ENCODE measurements at places on chromosomes 5 and 9.

GRCh38 chr9:1726993-1727759 lies 288.0 kb upstream of the SMARCA2 start:
- DNase-seq: no peak

- no peak for DNase-seq
These were observed 26.6 kb upstream of the GLDC start for GRCh38 chr9:6672118-6672517.

GRCh38 chr5:93151896-93152295 lies 429.1 kb downstream of the NR2F1-AS1 start:
- no peak for DNase-seq

GRCh38 chr9:10130061-10130675 lies 482.6 kb downstream of the PTPRD start:
- no peak for DNase-seq

GRCh38 chr5:7857926-7858632 lies 7.1 kb upstream of the CFAP90 start:
- no peak for DNase-seq

- DNase-seq: no peak
These were observed 51.4 kb upstream of the NEK6 start for GRCh38 chr9:124206391-124206790.

GRCh38 chr5:122844910-122845228 lies 544 bp upstream of the SNX24 start:
- DNase-seq: no peak

- no peak for DNase-seq
These were observed 222.9 kb downstream of the ARL15 start for GRCh38 chr5:54087436-54087835.

GRCh38 chr5:172885597-172886340 lies 51.7 kb downstream of the ERGIC1 start:
- no peak for DNase-seq

DNA sequence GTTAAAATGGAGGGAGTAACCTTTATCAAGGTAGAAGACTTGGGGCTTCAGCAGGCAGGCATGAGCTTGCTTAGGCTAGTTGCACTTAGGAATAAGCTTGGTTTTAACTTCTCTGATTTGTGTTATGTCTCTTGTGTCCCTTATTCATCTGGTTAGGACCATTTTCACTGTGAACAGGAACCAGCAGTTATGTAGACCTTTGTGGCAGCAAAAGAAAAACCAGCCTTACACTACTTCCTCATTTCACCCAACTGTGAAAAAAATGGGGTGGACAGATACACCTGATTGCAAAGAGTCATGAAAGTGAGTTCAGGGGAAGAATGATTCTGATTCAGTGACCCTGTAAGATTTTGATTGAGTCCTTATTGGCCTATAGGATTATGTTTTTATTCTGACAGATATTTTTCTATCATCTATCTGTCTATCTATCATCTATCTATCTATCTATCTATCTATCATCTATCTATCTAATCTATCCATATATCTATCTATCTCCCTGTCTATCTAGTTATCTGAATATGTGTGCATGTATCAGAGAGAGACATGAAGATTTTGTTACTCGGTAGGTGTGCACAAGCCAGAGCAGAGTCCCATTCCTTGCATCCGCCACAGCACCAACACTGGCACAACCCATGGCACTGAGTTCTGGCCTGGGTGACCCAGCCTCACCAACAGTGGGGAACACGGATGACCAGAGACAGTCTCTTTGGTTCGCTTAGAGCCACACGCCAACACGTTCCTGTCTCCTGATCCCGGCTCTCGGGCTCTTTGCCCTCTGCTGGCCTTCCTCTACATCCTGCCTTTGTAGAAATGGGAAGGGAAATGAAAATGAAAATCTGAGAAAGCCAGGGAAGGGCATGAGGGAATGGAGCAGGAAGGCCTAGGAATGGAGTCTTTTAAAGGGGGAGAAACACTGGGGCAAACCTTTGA lies 1.3 kb upstream of the ZNF366 start:
- no peak for DNase-seq

DNA sequence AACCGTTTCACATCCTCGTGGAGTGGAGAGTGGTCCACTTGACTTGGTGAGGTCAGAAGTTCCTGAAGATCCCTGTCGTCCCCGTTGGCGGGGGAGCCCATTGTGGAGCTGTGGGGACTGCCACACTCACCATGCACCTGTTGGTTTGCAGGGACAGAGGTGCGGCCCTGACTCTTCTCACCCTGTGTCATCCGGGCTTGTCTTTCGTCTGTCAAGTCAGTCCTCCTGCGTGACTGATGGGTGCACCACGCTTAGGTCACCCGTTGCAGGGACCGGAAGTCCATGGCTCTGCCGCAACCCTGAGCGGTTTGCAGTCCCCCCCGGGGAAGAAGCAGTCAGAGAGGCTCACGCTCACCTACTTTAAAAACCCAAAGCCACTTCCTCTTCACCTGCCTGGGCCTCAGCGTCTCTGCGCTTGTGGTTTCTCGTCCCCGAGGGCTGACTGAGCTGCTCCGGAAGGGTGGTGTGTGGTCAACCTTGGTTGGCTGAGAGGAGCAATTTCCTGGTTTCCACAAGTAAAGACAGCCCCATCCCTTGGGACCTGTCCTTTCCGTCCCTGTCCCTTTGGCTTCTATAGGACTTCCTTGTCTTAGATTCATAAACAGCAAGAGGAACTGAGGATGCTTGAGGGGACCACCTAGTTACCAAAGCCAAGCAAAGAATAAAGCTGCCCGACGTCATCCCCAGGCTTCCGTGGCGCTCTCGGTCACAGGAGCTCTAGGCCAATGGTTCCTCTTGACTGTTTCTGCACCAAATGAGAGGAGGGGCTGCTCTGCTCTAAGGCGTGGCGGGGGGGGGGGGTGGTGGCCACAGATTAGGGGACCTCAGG lies 53.2 kb downstream of the USP20 start:
- no peak for DNase-seq

DNA sequence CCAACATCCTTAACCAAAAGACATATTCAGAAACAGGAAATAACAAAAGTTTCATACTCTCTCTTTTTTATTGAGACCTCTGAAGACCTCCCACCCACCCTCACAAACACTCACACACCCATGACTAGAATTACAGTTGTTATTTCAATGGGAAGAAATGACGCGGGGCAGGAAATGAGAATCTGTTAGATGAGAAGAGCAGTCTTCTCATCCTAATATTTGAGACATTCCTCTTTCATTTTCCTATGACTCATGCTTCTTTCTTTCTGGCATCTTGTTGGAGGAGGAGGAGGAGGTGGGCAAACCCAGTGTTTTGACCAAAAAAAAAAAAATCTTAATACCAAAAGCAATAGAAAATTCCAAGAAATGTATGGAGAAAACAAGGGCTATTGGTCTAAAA lies 179.5 kb upstream of the TARS1 start:
- DNase-seq: no peak

GRCh38 chr5:128397876-128398275 lies 140.2 kb downstream of the FBN2 start:
- DNase-seq: no peak

DNA sequence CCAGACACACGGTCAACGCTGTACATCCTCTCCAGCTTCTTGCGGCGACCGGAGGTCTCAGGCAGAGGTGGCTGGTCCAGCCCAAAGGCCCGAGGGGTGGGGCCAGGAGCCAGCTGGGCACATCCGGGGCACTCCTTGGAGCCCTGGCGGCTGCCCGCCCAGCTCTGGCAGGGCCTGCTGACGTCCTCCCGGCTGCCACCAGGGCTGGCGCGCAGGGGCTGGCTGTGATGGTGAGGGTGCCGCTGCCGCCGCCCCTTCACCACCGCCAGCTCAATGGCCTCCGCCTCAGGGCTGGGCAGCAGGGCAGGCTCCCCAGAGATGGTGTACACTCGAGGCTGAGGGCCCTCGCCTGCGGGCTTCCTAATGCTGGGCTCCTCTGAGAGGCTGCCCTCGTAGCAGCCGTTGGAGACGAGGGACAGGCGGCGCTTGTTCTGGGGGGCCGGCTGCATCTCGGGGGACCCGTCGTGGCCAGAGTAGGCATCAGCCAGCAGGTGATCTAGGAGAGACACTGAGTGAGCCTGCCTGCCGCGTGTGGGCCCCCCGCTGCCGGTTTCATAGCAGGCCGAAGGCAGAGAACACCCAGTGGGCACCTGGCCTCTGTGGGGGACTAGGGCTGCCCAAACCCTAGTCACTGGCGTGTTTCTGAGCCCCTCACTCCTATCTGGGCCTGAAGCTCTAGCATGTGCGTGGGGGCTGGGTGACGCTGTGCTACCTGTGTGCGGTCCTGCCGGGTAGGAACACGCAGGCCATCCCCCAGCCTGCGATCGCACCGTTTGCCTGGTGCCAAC lies 1.5 kb downstream of the NSMF start:
- no peak for DNase-seq

DNA sequence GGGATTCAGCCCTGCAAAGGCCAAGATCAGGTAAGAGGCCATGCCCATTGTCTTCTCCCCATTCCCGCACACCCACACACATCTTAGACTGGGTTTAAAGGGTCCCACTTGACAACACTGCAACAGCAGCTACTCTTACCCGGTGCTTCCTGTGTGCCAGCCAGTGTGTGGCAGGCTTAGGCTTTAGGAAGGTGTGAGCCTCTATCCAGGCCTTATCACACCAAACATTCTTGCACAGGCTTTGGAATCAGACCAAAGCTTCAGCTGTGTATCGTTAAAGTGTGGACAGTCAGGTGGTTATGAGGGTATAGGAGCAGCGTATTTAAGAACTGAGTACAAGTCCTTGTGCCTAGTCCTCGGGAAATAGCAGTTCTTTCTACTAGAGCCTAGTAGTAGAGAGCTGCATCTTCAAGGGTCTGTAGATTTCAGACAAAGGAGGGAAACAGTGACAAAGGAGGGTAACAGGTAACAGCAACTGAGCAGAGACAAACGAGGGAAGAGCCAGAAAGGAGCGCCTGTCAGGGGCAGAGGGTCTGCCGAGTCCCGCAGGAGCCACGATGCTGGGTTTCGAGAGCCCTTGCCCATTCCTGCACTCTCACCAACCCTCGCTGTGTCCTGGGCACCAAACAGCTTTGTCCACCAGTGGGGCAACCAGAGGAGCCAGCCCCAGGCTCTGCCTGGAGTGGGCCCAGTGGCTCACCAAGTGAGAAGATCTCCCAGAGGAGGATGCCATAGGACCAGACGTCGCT lies 30.9 kb downstream of the CSF1R start:
- DNase-seq: no peak

DNA sequence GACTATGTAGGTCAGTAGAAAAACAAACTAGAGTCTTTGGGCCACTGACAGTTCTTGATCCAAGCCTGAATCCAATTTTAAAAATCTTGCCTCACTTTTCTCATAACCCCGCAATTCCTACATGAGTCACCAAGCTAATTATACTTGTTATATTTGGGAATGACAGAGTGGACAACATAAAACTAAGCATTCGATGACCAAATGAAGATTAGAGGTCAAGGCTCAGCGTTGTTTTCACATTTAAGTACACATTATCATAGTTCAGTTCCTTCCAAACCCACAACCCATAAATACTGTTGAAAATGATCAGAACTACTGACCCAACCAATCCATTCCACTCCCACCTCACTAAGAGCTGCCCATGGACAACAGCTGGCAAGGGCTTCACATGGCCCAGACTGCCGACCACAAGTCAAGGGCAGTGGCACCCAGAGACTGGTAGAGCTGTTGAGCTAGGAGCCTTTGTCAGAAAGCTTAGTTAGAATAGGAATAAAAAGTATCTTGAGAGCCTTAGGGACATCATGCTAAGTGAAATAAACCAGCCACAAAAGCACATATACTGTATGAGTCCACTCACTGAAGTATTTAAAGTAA lies 64.2 kb downstream of the MYO10 start:
- no peak for DNase-seq

DNA sequence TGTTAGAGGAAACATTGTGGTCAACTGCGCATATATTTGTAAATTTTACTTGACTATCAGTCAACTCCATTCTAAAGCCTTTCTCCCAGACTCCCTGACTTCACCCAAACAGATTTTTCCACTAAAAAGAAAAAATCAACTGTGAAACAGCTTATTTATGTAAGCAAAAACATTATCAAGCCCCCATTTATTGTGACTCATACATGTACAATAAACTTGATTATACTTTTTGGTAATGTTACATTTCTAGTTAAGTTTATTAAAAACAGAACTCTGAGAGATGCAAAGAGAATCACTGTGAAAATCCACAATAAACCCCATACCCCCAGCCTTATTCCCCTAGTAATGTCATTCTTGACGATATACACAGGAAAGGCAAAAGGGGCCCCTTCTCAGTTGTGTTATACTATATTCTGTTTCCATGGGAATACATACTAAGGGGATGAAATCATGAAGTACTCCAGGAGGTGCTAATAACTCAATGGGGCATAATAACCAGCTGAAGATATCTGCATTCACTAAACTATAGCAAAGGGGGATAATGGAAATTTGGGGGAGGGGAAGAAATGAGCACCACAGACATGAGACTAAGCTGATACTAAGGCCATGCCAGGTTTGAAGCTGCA lies 616.0 kb downstream of the ACTL7B start:
- no peak for DNase-seq

GRCh38 chr5:159736844-159737243 lies 179.4 kb upstream of the ADRA1B start:
- DNase-seq: no peak

GRCh38 chr5:115888027-115888426 lies 46.3 kb downstream of the AP3S1 start:
- no peak for DNase-seq

DNA sequence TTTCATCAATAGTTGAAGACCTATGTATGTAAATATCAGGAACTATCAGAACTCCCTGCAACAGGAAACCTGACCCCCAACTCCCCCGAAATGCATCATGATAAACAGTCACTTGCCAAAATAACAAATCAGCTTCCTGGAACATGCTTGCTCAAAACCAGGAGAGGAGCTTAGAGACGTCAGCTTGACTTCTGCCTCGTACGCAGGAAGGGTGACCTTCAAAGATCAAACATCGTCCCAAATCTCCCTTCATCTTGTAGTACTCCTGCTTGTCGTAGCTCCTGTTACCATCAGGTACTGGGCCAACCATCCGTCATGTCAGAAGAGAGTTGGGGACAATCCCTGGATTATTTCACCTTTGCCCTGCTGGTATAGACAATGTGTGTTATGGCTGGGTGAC lies 396.1 kb downstream of the GADD45G start:
- DNase-seq: no peak

DNA sequence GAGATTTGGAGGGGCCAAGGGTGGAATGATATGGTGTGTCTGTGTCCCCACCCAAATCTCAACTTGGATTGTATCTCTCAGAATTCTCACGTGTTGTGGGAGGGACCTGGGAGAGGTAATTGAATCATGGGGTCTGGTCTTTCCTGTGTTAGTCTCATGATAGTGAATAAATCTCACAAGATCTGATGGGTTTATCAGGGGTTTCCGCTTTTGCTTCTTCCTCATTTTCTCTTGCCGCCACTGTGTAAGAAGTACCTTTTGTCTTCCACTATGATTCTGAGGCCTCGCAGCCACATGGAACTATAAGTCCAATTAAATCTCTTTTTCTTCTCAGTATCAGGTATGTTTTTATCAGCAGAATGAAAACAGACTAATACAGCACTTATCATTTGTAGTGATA lies 29.5 kb upstream of the SPIN1 start:
- DNase-seq: no peak

- no peak for DNase-seq
These were observed 448.0 kb downstream of the SPOCK1 start for GRCh38 chr5:137051161-137051560.
